Brain (organoid and tissue), 16 donors: ENCODE measurements at places on chromosomes 3 and 15.
A peak's percentile ranks its signal among the peaks of the same experiment; 100 is the strongest.

DNA sequence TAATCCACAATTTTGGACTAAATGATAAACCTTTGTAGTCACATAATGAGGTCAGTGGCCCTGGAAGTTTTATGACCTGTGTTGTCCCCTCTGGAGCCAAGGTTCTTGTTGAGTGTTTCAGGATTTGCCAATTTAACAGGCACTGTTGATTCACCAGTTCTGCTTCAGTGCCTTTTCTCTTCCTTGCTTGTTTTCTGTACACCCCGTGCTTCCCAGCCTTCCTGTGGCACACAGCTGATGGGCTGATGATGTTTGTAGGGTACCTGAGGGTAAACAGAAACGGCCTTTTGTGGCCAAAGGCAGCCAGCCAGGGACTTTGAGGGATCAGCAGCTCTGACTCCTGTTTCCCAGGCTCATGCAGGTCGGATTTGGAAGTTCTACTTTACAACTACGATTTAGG is 13.3 kb downstream of the GYG1 start:
- DNase-seq = no peak

- DNase-seq = peak; percentile 67
These were observed 5.9 kb upstream of the CALML4 start for GRCh38 chr15:68210821-68211655.

DNA sequence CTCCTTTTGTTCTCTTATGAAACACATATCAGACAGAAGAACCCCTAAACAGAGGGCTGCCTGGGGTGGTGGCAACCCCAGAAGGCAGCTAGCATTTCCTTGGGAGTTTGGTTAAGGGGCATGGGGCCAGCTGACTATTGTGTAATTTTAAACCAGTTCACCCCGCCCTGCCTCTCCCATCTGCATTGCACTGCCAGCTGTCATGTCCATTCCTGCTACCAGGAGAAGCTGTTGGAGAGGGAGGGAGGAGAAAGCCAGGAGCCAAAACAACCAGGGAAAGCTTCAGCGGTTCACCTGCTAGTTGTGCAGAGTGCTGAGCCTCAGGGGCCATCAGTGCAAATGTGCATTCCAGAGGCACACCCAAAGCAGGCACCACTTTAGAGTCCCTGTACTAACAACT is 47.6 kb upstream of the ATP1B3 start:
- no peak for DNase-seq

DNA sequence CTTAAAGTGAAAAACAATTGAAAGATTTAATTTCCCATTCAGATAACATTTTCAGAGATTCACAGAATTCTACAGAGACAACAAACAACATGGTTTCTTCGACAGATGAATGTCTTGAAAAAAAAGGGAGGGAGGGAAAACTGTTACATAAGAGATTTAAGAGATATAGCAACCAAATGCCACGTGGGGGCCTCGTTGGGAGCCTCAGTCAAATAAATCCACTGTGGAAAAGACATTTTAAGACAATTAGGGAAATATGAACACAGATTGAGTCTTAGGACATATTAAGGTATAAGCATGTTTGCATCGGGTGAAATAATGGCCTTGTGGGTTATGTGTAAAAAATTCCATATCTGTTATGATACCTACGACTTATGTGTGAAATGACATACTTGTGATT is 5.0 kb upstream of the PRRT3 start:
- DNase-seq = peak; percentile 43

GRCh38 chr3:98778852-98779413 is 15.8 kb downstream of the ST3GAL6 start:
- DNase-seq = no peak

DNA sequence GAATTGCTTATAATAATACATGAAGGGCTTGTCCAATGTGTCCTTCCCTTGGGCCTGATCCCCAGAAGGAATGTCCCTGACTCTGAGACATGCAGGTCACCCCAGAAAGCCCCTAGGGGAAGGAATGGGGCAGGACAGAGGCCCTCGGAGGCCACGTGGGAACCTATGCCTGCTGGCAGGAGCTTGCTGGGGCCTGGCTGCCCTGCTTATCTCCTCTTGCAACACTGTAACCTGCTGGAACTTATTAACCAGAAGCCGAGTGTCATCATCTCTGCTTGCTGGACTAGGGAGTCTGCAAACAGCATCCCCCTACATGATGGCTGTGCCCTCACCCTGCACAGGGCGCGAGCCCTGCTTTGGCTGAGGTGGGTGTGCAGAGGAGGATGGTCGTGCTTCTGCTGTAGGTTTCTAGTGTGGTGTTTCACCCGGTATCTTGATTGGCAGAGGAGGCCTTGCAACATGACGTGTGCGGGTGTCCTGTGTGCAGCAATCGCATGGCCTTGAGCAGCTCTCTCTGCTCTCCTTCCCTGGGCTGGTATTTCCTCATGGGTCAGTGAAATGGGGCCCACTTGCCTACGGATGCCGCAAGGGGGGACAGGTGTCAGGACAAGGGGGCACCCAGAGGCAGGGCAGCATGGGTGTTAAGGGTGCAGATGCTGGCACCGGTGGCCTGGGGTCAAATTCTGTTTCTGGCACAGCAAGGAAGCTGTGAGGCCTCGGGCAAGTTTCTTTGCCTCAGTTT is 5.0 kb downstream of the CHST13 start:
- DNase-seq = no peak
